ENCODE measurements at places on chromosomes 12 and 14.

DNA sequence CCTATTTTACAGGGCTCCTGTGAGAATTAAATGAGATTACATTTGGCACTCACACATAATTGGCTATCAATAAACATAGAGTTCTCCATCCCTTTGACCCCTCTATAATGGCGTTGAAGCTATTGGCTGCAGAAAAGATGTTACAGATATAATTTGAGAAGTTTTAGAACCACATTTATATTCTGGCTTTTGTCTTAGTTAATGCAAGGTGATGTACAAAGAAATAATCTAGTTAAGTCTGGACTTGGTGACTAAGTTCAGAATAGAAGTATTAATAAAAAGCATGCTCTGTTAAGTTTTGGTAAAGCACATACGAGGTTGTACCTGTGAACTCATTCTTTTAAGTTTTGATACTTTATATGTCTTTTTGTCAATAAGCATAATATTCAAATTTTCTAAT is 187.1 kb upstream of the HMGA2 start:
- DNase-seq, result no peak

DNA sequence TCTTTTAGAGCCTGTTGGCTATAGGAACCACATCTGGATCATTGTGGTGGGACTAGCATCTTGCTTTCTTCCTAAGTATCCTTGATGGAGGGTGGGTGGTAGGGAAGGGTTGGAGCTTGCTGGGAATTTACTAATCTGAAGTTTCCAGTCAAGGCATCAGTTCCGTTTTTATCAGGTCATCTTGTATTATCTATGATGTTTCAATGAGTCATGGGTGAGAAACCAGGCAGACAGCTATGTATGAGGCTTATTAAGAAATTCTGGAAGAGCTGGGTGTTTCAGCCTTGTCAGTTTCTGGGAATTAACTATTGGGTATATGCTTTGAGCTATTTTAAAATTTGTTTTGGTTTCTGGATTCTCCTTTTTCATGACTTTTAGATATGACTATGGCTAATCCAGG is 11.3 kb downstream of the TSFM start:
- DNase-seq, result no peak

DNA sequence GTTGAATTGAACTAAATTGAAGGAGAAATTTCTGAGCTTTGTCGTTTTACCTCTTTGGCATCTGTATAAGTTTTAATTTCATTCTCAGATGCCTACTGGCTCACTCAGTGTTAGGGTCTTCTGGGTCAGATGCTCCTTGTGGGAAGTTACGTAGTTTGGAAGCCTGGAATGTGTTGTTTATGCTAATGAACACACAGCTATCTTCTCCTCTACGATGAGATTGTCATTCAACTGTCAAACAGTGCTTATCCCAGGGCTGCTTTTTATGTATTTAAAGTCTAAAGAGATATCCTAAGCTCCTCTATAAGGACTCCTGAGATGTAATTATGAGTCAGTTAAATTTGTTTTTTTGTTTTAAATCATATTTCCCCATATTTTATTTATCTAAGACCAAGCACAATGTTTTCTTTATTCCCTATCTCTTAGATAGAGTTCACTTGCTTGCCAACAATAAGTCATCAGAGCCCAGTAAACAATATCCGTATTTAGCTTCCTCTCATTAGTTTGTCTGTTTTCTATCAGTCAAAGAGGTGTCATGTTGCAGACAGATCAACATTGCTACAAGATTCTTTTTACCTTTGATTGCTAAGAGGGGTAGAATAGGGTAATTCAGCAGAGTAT is 368.0 kb upstream of the PDE3A start:
- DNase-seq, result no peak

DNA sequence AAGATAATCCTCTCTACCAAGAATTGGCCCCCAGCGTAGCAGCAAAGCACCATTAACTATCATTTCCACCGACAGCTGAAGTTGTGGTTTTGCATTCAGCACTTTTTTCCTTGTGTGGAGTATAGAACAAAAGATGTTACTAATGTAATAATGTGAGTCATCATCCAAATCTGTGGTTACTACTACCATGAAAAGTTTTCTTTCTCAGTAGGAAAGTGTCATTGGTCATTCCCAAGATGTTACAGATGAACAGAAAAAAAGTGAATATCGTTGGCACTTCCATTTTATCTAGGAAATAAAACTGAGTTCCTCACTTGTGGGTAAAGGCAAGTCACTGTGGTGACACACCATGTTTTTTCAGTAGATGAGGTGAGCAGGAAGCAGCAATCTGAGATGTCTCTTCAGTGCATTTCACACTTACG is 30.3 kb upstream of the IFNG start:
- no peak for DNase-seq

DNA sequence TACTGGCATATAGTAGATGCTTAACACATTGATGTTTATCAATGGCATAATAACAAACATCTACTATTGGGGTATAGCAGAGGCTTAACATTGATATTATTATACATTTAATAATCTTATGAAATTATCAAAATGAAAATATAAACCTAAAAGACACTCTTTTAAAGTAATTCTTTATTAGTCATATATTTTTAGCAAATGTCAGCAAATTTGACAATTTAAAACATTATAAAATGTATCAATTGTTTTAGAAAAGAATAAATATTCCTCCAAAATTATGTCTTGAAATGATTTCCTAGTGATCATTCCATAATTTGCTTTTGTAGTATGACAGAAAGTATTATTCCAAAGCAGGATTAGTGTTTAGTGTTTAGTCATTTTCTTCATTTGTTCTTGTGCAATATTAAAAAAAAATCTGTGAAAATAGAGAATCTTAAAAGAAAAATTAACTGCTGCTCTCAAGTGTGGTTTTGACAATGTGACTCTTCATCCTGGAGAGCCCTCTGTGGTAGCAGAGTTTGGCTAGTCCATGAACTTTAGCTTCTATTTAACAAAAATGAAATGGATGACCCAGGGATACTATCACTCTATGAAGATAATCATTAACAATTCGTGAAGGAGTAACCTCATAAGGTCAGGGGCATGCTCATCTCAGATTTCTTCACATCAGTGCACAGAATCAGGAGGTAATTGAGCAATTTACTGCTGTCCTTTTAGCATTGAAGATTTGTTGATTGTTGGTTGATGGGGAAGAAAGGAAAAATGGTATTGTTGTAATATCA is 1018.5 kb downstream of the LRFN5 start:
- no peak for DNase-seq

GRCh38 chr14:53670701-53671100 is 285.9 kb downstream of the BMP4 start:
- DNase-seq, result no peak

DNA sequence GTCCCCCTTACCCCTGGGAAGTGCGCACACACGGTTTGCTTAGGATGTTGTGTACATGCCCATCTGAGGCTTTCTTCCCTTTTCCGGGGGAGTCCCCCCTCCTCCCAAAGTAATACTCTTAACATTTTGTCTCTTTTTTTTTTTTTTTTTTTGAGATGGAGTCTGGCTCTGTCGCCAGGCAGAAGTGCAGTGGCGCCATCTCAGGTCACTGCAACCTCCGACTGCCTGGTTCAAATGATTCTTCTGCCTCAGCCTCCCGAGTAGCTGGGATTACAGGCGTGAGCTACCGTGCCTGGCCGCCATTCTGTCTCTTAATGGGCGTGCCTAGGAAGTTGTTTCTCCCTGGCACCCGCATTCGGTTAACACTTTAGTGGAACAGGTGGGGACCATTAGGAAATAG is 4.5 kb upstream of the GMFB start:
- no peak for DNase-seq

DNA sequence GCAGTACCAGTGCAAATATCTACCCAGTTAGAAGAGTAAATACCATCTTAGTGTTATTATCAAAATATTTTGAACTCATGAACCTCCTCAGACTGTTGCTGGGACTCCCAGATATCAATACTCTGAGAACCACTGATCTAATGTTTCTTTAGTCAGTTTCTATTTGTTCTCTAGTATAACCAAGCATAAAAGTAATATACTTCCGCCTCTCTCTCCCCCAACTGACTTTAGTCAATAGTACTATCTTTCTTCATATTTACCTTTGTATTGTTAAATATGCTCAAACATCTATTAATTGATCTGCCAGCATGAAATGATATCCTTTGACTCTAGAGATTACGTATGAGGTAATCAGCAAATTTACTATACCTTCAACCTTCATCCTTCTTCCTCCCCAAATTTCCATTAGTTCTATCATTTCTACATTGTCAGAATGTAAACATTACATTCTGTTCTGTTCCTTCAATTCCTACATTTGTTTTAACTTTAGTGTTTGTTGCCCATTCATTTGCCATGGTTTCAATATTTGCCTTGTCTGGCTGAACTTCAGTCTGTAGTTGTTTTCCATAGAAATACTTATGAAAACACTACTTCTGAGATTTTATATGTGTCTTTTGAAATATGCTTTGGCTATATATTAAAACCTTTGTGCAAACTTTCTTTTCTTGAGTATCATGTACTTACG is 192.5 kb upstream of the PDE3A start:
- DNase-seq, result no peak
